ENCODE measurements at places on chromosomes 2 and 18.

- DNase-seq: peak; percentile 93
Measured at GRCh38 chr18:36129300-36130038, at the start of the genes ELP2 and SLC39A6. Gene ELP2, plus strand, starts transcription at chr18:36129899. Its CDS starts 35 bp downstream, at chr18:36129934. Gene SLC39A6, minus strand, starts transcription at chr18:36129340. Its CDS starts 2,333 bp downstream, at chr18:36127007.

- DNase-seq: peak; percentile 13
Measured at GRCh38 chr2:195318440-195319111, 338.4 kb upstream of the SLC39A10 start.

- DNase-seq: no peak
Measured at GRCh38 chr2:238313991-238314350, 6.3 kb upstream of the TRAF3IP1 start.

GRCh38 chr2:197075281-197075680 lies 148.8 kb upstream of the PGAP1 start:
- DNase-seq: no peak

GRCh38 chr2:56898986-56899385 lies 715.2 kb downstream of the CCDC85A start:
- DNase-seq: no peak

DNA sequence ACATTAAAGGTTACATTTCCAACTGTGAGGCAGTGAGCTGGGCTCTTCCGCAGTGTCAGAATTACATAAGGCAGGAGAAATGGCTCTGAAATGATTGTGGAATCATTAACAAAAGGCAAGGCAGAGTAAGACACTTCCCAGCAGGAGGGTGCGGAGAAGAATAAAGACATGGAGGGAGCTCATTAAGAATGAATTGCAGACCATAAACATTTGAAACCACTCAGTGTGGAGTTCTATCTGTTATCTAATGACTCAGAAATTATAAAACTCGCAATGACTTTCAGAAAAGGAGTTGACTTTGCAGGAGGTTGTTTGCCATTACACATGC lies 77.0 kb downstream of the SMIM21 start:
- no peak for DNase-seq

GRCh38 chr2:60925994-60926740 lies 44.8 kb downstream of the REL start:
- no peak for DNase-seq

GRCh38 chr18:61865466-61866175 lies 27.2 kb downstream of the RNF152 start:
- DNase-seq: no peak

GRCh38 chr2:166411473-166412230 lies 35.9 kb upstream of the SCN9A start:
- DNase-seq: no peak

GRCh38 chr2:99708231-99708630 lies 218.4 kb upstream of the REV1 start:
- no peak for DNase-seq

- no peak for DNase-seq
Measured at GRCh38 chr2:153873052-153874048, 1.6 kb downstream of the GALNT13 start.

DNA sequence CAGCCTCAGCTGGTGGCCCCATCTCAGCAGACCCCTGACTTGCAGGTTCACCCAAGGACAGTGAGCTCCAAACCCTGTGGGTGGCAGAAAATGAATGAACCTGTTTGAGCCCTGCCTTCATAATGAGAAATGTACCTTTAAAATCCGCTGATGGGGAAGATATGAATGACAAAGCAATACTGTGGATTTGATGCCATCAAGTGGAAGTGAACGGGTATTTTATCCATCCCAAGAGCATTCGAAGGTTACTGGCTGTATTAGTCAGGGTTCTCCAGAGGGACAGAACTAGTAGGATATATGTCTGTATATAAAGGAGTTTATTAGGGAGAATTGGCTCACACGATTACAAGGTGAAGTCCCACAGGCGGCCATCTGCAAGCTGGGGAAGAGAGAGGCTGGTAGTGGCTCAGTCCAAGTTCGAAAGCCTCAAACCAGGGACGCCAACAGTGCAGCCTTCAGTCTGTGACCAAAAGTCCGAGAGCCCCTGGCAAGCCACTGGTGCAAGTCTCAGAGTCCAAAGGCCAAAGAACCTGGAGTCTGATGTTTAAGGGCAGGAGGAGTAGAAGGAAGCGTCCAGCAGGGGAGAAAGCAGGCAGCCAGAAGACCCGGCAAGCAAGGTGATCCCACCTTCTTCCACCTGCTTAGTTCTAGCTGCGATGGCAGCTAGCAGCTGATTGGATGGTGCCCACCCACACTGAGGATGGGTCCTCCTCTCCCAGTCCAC lies 32.1 kb downstream of the TOGARAM2 start:
- no peak for DNase-seq
